ENCODE measurements at places on chromosomes 4 and X.

GRCh38 chr4:3637326-3638016 is 105.2 kb upstream of the LRPAP1 start:
- DNase-seq, result no peak

DNA sequence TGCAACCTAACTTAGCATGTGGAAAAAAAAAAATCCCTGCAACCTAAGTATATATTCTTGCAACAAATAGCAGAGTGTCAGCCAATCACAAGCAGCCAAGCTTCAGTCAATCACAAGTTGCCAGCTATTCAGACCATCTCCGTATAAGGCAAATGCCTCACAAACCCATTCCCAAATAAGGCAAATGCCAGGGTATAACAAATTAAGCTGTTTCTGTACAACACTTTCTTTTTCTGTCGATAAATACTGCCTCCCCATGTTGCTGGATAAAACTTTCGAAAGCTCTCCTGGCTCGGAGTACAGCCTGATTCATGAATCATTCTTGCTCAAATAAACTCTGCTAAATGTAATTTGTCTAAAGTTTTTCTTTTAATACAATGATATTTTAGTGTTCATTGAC is 460.7 kb upstream of the SMIM31 start:
- no peak for DNase-seq

- DNase-seq, result no peak
Measured at GRCh38 chr4:39450618-39451017, 8.1 kb downstream of the RPL9 start.

DNA sequence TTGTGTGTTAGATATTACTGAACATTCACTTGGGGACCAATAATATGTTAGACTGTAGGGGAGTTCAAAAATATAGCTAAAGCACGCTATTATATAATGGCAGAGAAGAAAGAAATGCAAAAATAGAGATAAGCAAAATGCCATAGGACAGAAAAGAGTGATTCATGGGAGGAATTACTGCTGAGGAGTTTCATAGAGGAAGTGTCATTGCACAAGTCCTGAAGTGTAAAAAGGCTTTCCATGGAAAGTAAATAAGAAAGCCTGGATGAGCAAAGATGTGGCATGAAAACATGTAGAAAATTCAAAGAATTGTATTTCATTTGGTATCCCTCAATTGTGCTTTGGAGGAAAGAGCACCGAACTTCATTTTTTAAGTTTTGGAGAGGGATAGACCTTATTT is 14.5 kb downstream of the HMGB2 start:
- no peak for DNase-seq

DNA sequence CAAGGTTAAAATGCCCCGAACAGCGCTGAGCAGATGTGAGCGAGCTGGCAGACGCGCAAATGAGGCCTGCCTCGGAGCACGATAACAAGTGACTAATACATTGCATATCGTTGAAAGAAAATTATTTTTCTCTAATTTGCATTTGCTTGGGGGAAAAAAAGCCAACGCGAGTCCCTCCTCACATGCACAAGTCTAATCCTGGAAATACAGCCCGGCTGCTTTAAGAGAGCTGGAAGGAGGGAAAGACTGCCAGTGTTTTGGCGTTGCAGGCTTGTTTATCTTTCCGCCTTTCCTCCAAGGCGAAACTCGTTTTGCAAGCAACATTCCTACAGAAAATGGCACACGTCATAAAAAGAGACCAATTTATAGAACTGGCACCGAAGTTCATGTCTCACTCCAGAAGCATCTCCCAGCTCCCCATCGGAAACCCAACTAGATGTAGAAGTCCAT is 12.6 kb downstream of the BCOR start:
- DNase-seq, result no peak

- no peak for DNase-seq
Measured at GRCh38 chr4:98773638-98774037, 115.2 kb upstream of the TSPAN5 start.

DNA sequence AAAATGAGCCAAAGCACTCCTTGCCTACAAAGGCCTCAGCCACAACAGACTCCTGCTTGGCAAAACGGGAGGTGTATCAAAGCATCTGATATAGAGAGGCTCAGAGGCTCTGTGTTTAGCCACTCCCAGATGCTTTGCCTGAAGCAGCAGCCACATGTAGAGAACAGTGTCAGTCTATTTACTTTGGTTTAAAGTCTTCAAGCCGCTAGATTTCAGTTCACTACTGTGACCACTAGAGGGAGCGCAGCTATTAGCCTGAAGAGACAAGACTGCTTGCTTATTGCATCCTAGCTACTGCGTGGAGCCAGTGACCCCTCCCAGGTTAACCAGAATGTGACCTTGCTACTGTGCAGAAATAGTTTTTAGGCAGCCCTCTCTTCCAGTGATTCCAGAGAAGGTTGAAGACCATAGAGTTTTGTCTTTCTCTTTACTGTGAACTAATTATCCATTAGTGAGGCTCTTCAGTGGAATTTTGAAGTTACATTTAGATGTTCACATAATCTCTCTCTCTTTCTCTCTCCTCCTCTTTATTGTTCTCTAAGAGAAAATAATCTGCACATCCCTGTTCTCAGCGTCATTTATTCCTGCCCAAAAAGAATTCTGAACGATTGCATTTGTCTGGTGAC is 39.3 kb downstream of the BMP3 start:
- peak; percentile 75 for DNase-seq

GRCh38 chr4:76105652-76106051 is 31.1 kb downstream of the ART3 start:
- DNase-seq, result no peak

Measured in activated CD4-positive, alpha-beta T cell treated with anti-CD3 and anti-CD28 coated beads, Interleukin-2, amount 10 ng/mL, durations not matched to agents 7 days and 5 days (primary cell).